ENCODE measurements at places on chromosomes 7 and 10. TPM values are rescaled to one million over a fixed set of nuclear protein-coding genes. Genes with fewer than 3 reads are reported as not detected.

DNA sequence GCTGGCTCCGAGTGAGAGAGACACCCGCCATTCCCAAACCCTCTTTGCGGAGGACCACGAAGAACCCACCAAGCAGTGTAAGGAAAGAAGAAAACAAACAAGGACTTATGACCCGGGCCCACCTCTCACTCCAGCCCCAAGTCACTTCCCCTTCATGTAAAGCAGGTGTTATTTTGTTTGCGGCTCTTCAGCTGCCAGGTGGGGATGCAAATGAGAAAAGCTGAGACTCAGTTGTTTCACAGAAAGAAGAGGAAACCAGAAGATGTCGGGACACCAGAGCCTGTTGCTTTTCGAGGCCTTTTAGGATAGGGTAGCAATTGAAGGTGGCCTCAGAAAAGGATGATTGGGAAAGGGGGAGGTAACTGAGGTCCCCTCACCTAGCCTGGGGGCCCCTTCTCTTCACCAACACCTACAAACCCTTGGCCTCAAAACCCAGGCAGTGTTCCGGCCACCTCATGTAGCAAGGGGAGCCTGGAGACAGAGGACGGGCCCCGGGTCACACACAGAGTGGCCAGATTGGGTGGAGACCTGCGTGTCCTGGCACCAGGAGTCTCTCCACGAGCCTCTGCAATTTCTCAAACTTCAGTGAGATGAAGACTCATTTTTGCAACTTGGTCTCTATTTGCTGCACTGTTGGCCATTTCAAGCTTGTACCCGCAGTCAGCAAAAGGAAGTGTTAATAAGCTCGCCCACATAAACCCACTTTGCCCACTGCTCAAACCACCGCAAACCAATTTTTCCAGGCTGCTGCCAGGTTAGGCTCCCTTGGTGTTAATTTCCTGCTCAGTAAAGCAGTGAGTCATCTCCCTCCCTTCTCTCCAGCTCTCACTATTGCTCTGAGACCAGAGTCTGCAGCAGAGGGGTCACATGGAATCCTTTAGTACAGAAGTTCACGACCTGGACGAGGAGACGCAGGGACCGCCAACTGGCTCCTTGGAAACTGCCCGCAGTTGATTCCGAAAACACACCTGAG, 45.5 kb downstream of the AOC1 start:
- no peak for DNase-seq

- no peak for DNase-seq
Measured at GRCh38 chr10:88117869-88118632, 254.6 kb downstream of the PTEN start.

- DNase-seq = no peak
Measured at GRCh38 chr7:11430112-11430511, 401.9 kb downstream of the THSD7A start.

GRCh38 chr10:52632591-52632990, 140.0 kb downstream of the MBL2 start:
- DNase-seq = no peak

- no peak for DNase-seq
Measured at GRCh38 chr7:113414401-113415035, 296.2 kb upstream of the SMIM30 start.

GRCh38 chr7:22696541-22697228, 30.3 kb upstream of the IL6 start:
- no peak for DNase-seq

- no peak for DNase-seq
Measured at GRCh38 chr10:3935933-3936359, 150.9 kb upstream of the KLF6 start.

DNA sequence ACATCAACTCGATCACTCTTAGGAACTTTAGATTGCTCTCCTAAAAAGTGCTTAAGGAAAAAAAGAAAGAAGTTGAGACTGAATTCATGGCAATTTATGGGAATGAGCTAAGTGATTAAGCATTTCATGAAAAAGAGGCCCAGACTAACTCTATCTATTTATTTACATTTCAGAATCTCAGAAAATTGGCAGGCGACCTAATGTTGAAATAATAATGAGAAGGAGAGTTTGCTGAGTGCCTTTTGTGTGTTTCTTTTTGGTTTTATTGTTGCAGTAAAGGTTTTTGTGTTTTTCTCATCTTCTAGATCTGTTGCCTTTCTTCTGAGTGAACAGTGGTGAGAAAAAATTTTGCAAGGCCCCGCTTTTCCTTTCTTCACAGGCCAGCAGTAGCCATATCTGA, 3.8 kb downstream of the GRK5 start:
- no peak for DNase-seq

- no peak for DNase-seq
Measured at GRCh38 chr7:76304888-76305375, 2.5 kb downstream of the HSPB1 start.

DNA sequence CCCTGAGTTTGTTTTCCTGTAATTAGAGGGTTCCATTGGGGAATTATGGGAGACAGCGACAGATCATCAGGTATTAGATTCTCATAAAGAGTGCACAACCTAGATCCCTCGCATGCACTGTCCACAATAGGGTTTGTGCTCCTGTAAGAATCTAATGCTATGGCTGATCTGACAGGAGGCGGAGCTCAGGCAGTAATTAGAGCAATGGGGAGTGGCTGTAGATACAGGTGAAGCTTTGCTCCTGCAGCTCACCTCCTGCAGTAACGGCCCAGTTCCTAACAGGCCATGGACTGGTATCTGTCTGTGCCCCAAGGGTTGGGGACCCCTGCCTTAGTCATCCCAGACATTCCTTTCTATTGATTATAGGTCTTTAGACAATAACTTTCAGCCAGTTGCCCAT, 894 bp upstream of the ZSCAN21 start:
- DNase-seq = no peak

DNA sequence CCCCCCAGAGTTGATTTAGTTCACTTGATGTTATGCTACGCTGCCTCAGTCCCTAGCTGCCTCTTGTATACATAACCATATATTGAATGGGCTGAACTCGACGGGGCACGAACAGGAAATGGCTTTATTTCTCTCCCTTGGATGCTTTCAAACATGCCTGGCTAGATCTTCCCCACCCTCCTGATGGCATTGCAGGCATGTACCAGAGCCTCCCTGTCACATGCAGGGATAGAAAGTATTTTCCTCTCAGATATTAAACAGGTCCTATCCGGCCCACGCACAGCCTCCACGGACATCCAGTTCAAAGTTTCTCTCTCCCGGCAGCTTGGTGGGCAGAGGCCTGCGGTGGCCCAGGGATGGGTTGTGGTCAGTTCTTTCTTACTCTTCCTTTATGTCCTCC, 422.1 kb downstream of the RPS24 start:
- no peak for DNase-seq

The CD36 gene
- 0.60 TPM for total RNA-seq

The PTPRN2 gene
- 4.5 TPM for total RNA-seq

The PLEKHS1 gene
- not detected for total RNA-seq

The CRTAC1 gene
- 0.91 TPM for total RNA-seq

The DKK1 gene
- 0.61 TPM for total RNA-seq

The VOPP1 gene
- total RNA-seq = 82.7 TPM

The CDNF gene
- 0.32 TPM for total RNA-seq

All from H1 (cell line).